ENCODE measurements at places on chromosomes 5 and 9. TPM values are rescaled to one million over a fixed set of nuclear protein-coding genes. Genes with fewer than 3 reads are reported as not detected.

- DNase-seq: no peak
- H3K27ac ChIP-seq: no peak overlapping the region
- H3K36me3 ChIP-seq: no peaks in the 10 kb centered on the region
- no peaks in the 10 kb centered on the region for H3K27me3 ChIP-seq
- no peaks in the 10 kb centered on the region for H3K4me1 ChIP-seq
These were observed 12.8 kb downstream of the C5orf63 start for GRCh38 chr5:127060470-127060985.

DNA sequence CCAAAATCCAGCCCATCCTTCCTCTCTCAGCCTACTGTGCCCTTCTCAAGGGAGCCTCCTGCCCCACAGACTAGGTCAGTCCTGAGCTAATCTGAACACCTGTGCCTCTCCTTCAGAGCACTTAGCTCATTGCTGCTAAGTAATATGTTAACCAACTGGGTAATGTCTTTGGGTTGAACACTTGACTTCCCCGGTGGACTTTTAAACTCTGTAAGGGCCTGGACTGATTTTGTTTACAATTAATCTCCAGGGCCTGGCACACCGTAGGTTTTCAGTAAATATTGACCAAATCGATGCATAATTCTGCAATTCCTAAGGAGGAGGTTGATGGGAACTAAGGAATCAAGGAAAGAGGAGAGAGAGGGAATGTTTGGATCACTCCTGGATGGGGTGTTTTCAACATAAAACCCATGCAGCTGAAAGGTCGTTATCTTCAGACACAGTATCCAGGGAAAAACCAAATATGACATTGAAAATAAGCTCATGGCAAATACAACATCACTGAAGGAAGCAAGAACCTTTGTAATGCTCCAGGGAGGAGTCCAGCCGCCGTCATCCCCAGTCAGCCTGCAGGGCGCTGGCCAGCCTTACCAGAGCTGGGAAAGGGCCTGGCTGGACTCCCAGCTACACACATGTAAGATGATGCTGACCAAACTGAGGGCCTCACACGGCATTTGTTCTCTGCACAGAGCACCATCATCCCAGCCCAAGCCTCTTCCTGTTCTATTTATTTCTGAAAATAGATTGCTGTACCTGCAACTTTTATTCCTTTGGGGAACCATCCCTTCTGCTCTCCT lies 166.3 kb downstream of the C5orf15 start:
- no peak overlapping the region for H3K27ac ChIP-seq
- H3K36me3 ChIP-seq: no peaks in the 10 kb centered on the region
- peak; percentile 12 for DNase-seq
- H3K27me3 ChIP-seq: no peaks in the 10 kb centered on the region
- H3K4me1 ChIP-seq: no peaks in the 10 kb centered on the region

GRCh38 chr5:143790457-143791112 lies 21.4 kb upstream of the HMHB1 start:
- no peak overlapping the region for H3K4me3 ChIP-seq

DNA sequence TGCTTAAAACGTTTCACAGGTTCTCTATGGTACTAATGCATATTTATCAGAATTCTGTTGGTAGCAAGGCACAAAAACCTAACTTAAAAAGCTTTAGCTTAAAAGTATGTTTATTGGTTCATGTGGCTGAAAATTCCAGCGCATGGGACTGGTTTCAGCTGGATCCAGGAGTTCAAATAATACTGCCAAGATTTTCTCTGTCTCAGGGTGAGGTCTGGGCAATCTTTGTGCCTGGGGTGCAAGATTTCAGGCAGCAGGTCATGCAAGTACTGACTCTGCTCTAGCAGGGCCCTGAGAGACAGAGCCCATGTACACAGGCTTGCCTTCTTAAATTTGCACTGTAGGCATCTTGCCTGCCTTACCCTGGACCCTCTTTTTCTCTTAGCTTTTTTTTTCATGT lies 134.2 kb upstream of the GAS1 start:
- no peak overlapping the region for H3K4me3 ChIP-seq
- no peaks in the 10 kb centered on the region for H3K36me3 ChIP-seq
- H3K4me1 ChIP-seq: no peaks in the 10 kb centered on the region
- DNase-seq: no peak

DNA sequence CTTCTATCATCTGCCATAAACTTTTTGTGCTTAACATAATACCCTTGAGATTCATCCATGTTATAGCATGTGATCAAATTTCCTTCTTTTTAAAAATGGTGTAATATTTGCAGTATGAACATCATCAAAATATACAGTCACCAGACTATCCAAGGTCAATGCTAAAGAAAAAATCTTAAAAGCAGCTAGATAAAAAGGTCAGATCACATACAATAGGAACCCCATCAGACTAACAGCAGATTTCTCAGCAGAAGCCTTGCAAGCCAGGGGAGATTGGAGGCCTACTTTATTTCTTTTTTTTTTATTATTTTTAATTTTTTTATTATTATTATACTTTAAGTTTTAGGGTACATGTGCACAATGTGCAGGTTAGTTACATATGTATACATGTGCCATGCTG lies 37.2 kb downstream of the FAM170A start:
- no peak overlapping the region for H3K27ac ChIP-seq
- no peaks in the 10 kb centered on the region for H3K36me3 ChIP-seq
- H3K4me1 ChIP-seq: no peaks in the 10 kb centered on the region
- no peaks in the 10 kb centered on the region for H3K27me3 ChIP-seq
- no peak overlapping the region for H3K4me3 ChIP-seq
- no peak for DNase-seq

GRCh38 chr9:3730511-3730922 lies 204.7 kb upstream of the RFX3 start:
- H3K4me1 ChIP-seq: no peaks in the 10 kb centered on the region
- DNase-seq: no peak
- no peaks in the 10 kb centered on the region for H3K36me3 ChIP-seq
- H3K27ac ChIP-seq: no peak overlapping the region
- H3K4me3 ChIP-seq: no peak overlapping the region

- H3K27ac ChIP-seq: no peak overlapping the region
- no peaks in the 10 kb centered on the region for H3K27me3 ChIP-seq
- no peaks in the 10 kb centered on the region for H3K4me1 ChIP-seq
- H3K4me3 ChIP-seq: no peak overlapping the region
- no peak for DNase-seq
These were observed 39.7 kb downstream of the RAPGEF6 start for GRCh38 chr5:131595088-131596033.

GRCh38 chr5:148425808-148426207 lies 42.0 kb downstream of the FBXO38 start:
- no peak overlapping the region for H3K27ac ChIP-seq
- H3K4me1 ChIP-seq: no peaks in the 10 kb centered on the region
- no peaks in the 10 kb centered on the region for H3K27me3 ChIP-seq
- H3K4me3 ChIP-seq: no peak overlapping the region
- H3K36me3 ChIP-seq: peaks cover 16% of the 10 kb centered on the region

- DNase-seq: peak; percentile 87
- peak within 1 kb of the TSS; percentile 82 for H3K4me3 ChIP-seq
- H3K27me3 ChIP-seq: no peaks in the 10 kb centered on the region
These were observed at the start of gene PHYKPL for GRCh38 chr5:178232124-178232919. Gene PHYKPL, minus strand, starts transcription at chr5:178232802. Its CDS starts 252 bp downstream, at chr5:178232550.

DNA sequence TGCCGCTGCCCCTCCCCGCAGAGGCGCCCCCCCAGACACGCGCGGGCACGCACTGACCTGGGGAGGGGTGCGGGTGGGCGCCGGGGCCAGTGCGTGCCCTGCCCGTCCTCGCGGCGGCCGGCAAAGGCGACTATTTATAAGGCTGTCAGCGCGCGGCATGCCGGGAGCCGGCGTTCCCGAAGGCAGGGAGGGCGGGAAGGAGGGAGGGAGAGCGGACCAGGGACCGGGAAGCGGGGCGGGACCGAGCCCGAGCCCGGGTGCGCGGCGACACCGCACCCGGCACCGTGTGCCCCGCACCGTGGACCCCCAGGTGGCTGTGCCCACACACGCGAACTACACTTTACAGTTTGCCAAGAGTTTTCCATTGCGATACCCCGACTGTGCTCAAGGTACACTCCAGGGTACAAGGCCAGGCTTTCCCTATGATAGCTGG lies at the start of gene AK1:
AK1 (minus strand) TSS at position 110 of the 433 bp plus-strand sequence. CDS start 3,058 bp downstream, outside the sequence.
- peak within 1 kb of the TSS; percentile 51 for H3K4me3 ChIP-seq
- no peak within 1 kb of the TSS for H3K27ac ChIP-seq
- DNase-seq: peak; percentile 74
- no peaks in the 10 kb centered on the region for H3K36me3 ChIP-seq

DNA sequence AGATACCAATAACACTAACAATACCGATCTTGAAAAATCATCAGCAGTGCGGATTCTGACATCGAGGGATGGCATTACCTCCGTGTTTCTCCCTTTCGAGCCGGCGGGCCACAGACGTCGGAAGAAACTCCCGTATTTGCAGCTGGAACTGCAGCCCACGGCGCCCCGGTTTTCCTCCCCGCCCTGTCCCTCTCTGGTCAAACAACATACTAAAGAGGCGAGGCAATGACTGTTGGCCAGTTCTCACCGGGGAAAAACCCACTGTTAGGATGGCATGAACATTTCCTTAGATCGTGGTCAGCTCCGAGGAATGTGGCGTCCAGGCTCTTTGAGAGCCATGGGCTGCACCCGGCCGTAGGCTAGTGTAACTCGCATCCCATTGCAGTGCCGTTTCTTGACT lies 32.8 kb downstream of the OLFM1 start:
- H3K27ac ChIP-seq: no peak overlapping the region
- no peaks in the 10 kb centered on the region for H3K36me3 ChIP-seq
- no peak overlapping the region for H3K4me3 ChIP-seq
- no peaks in the 10 kb centered on the region for H3K27me3 ChIP-seq
- H3K4me1 ChIP-seq: no peaks in the 10 kb centered on the region
- DNase-seq: no peak

DNA sequence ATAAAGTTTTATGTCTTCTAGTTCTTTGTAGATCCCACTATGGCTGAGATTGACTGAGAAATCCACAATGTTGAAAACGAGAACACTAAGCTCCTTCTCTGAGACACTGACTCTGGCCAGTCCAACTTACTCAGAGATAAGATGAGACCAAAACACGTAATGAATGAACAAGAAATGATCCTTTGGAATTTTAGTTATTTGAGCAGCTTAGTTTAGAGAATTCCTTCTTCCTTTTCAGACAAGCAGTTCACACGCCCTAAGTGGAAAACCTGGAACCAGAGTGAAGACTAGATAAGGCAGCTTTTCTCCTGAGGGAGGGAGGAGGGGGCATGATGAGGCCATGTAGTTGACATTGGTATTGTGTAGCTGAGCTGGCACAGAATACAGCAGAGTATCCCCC lies 139.6 kb downstream of the GABRB2 start:
- H3K27me3 ChIP-seq: no peaks in the 10 kb centered on the region
- no peak overlapping the region for H3K4me3 ChIP-seq
- no peaks in the 10 kb centered on the region for H3K4me1 ChIP-seq
- no peak overlapping the region for H3K27ac ChIP-seq
- no peaks in the 10 kb centered on the region for H3K36me3 ChIP-seq

DNA sequence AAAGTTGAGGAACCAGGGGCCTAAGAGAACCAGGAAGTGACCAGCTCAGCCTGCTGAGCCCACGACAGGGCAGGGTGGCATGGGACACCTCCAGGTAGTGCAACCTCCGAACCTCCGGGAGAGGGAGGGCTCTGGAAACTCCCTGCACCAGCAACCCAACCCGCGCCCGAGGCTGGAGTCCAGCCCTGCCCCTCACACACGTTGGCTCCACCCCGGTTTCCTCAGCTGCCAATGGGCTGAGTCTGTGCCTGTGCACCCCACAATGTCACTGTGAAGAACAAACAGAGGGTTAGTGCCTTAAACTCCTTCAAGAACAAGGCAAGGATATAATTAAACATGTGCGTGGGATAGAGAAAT lies 17.0 kb upstream of the UNC5A start:
- no peak for DNase-seq
- peaks cover 24% of the 10 kb centered on the region for H3K27me3 ChIP-seq
- H3K4me3 ChIP-seq: no peak overlapping the region
- H3K4me1 ChIP-seq: no peaks in the 10 kb centered on the region
- H3K36me3 ChIP-seq: no peaks in the 10 kb centered on the region

- no peak overlapping the region for H3K4me3 ChIP-seq
- no peak for DNase-seq
- H3K27ac ChIP-seq: no peak overlapping the region
- no peaks in the 10 kb centered on the region for H3K4me1 ChIP-seq
- peaks cover 3% of the 10 kb centered on the region for H3K27me3 ChIP-seq
These were observed 203.8 kb upstream of the RAI14 start for GRCh38 chr5:34452170-34452828.

- DNase-seq: no peak
- no peaks in the 10 kb centered on the region for H3K36me3 ChIP-seq
- no peaks in the 10 kb centered on the region for H3K27me3 ChIP-seq
- no peak overlapping the region for H3K27ac ChIP-seq
- H3K4me1 ChIP-seq: no peaks in the 10 kb centered on the region
These were observed 612.6 kb upstream of the ST8SIA4 start for GRCh38 chr5:101515721-101516120.

DNA sequence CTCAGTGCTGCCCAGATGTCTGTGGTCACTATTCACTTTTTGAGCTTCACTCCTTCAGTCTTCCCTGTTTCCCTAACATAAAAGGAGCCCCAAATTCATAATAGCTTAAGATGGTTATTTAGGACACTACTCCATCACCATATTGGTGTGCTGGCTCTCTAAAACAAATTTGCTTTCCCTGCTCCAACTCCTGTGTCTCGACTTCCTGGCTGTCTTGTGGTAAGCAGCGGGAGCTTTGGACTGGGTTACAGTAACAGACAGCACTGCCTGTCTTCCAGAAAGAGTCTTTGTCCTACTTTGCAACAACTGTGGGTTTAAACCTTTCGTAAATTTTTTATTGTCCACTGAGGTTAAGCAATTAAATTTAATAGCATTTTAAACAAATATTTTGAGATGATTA lies 389.4 kb downstream of the CDH9 start:
- no peaks in the 10 kb centered on the region for H3K27me3 ChIP-seq
- H3K4me3 ChIP-seq: no peak overlapping the region
- H3K4me1 ChIP-seq: no peaks in the 10 kb centered on the region

DNA sequence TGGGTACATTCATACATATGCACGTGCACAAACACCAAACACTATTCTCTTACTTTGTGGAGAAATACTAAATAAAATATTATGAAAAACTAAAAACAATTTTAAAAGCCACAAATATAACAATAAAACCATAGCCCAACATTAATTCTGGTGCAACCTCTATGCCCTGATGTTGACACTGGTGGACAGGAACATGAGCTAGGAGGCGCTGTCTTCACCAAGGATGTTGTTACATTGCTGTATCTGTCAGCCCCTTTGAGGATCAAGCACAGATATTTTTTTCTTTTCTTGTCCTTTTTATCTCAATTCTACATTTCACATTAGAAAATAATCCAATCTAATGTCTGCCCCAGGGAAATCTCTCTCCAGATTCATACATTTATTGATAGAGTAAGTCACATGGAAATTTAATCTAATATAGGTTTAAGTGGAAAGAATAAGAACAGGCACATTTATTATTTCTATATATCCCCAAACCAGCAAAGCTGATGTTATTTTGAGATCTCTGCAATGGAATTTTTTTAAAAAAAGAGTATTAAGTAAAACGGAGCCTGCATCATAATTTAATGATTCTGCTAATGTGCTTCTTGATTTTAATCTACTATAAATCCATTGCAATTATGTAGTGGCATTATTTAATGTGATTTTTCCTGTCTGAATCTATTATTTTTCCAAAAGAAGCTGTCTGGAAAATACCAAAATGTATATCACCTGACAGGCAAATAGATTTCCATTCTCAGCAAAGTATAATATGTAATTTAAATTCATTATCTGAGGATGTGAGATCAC lies 716.5 kb downstream of the MTRR start:
- no peaks in the 10 kb centered on the region for H3K4me1 ChIP-seq
- DNase-seq: no peak
- no peaks in the 10 kb centered on the region for H3K27me3 ChIP-seq
- no peak overlapping the region for H3K27ac ChIP-seq
- no peaks in the 10 kb centered on the region for H3K36me3 ChIP-seq

The RGS7BP gene
- not detected for polyA plus RNA-seq

The GADD45G gene
- 25.4 TPM for polyA plus RNA-seq

The BARHL1 gene
- not detected for polyA plus RNA-seq

The SMIM33 gene
- 0.45 TPM for polyA plus RNA-seq

The NEURL1B gene
- 2.7 TPM for polyA plus RNA-seq

The CDC20B gene
- polyA plus RNA-seq: not detected

The GPR150 gene
- not detected for polyA plus RNA-seq

The FREM1 gene
- 16.9 TPM for polyA plus RNA-seq

The PCA3 gene
- polyA plus RNA-seq: not detected
